CD4-positive, alpha-beta T cell treated with Interleukin-21 for 1 hour (primary cell): ENCODE measurements at places on chromosomes 6 and 20.

- no peak for DNase-seq
These were observed 53.2 kb downstream of the SAMD5 start for GRCh38 chr6:147561726-147562125.

- DNase-seq, result peak; percentile 48
These were observed at the start of gene SLC18B1 for GRCh38 chr6:132797951-132798868. SLC18B1 (minus strand) TSS chr6:132798637; CDS start chr6:132798456, 181 bp downstream.

- DNase-seq, result no peak
These were observed 53.8 kb upstream of the VSTM2L start for GRCh38 chr20:37849156-37849555.

- DNase-seq, result no peak
These were observed 50.1 kb downstream of the CEP43 start for GRCh38 chr6:167049275-167049674.

GRCh38 chr6:1310628-1311399 lies 1.1 kb upstream of the FOXQ1 start:
- no peak for DNase-seq

GRCh38 chr6:159720708-159721107 lies 6.6 kb upstream of the WTAP start:
- DNase-seq, result peak; percentile 80

DNA sequence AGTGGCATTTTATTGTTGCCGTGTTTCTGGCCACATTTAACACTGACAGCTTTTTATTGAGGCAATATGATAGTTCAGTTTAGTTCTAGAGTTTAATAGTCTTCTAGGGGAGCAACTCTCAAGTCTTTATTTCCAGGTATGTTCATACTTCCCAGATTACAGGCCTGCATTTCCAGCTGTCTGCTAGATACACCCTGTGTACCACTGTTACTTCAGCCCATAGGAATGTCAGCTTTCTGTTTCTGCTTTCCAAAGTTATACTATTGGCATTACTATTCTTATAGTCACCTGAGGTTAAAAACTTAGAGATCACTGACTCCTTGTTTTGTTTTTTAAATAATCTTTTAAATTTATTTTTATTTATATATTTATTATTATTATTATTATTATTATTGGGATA lies 7.6 kb downstream of the ZNF451 start:
- no peak for DNase-seq
